ENCODE measurements at places on chromosomes 12 and 14.
A peak's percentile ranks its signal among the peaks of the same experiment; 100 is the strongest.

- no peak overlapping the region for H3K27ac ChIP-seq
- H3K4me3 ChIP-seq, result no peak overlapping the region
- no peaks in the 10 kb centered on the region for H3K4me1 ChIP-seq
- no peak for DNase-seq
These were observed 21.1 kb downstream of the KRT18 start for GRCh38 chr12:52969828-52970569.

GRCh38 chr14:84036840-84037239 is 1493.1 kb upstream of the FLRT2 start:
- H3K27me3 ChIP-seq, result no peaks in the 10 kb centered on the region
- peaks cover 12% of the 10 kb centered on the region for H3K4me1 ChIP-seq
- no peak overlapping the region for H3K4me3 ChIP-seq
- no peak for DNase-seq
- peak overlapping the region; percentile 73 for H3K27ac ChIP-seq
- no peaks in the 10 kb centered on the region for H3K36me3 ChIP-seq

- no peak overlapping the region for H3K27ac ChIP-seq
- no peak overlapping the region for H3K4me3 ChIP-seq
- H3K4me1 ChIP-seq, result peaks cover 23% of the 10 kb centered on the region
- peak; percentile 33 for DNase-seq
- H3K27me3 ChIP-seq, result no peaks in the 10 kb centered on the region
- peaks cover 15% of the 10 kb centered on the region for H3K36me3 ChIP-seq
These were observed 128.9 kb downstream of the NCOR2 start for GRCh38 chr12:124438437-124439056.

GRCh38 chr12:112480931-112481330 is 62.2 kb downstream of the PTPN11 start:
- H3K4me3 ChIP-seq, result no peak overlapping the region
- H3K27ac ChIP-seq, result no peak overlapping the region
- H3K4me1 ChIP-seq, result no peaks in the 10 kb centered on the region
- DNase-seq, result no peak
- H3K27me3 ChIP-seq, result no peaks in the 10 kb centered on the region

DNA sequence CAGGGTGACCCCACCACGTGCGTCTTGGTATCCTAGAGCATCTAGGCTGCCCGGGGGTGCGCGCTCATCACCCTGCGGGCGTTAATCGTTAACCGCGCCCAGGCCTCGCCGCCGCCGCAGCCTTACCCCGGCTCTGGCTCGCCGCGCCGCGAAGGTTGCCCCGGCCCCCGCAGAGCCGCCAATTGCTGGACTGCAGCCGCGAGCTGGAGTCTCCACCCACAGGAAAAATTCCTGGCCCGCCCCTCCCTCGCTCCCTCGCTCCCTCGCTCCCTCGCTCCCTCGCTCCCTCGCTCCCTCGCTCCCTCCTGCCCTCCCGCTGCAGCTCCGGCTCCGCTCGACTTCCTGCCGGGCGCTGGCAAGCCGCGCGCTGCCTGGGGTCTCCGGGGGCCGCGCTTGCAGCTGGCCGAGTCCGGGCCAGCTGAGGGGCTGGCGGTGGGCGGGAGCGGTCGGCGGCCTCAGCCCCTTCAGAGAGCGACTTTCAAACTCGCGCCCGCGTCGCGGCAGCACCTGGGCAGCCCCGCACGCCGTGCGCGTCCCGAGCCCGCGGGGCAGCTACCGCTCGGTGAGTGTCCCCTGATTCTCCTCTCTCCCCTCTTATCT is at the start of gene PLEKHG3:
PLEKHG3 (plus strand) TSS at position 282 of the 600 bp plus-strand sequence. CDS start 23,208 bp downstream, outside the sequence.
- DNase-seq, result peak; percentile 59
- H3K4me3 ChIP-seq, result peak within 1 kb of the TSS; percentile 67
- no peaks in the 10 kb centered on the region for H3K36me3 ChIP-seq

DNA sequence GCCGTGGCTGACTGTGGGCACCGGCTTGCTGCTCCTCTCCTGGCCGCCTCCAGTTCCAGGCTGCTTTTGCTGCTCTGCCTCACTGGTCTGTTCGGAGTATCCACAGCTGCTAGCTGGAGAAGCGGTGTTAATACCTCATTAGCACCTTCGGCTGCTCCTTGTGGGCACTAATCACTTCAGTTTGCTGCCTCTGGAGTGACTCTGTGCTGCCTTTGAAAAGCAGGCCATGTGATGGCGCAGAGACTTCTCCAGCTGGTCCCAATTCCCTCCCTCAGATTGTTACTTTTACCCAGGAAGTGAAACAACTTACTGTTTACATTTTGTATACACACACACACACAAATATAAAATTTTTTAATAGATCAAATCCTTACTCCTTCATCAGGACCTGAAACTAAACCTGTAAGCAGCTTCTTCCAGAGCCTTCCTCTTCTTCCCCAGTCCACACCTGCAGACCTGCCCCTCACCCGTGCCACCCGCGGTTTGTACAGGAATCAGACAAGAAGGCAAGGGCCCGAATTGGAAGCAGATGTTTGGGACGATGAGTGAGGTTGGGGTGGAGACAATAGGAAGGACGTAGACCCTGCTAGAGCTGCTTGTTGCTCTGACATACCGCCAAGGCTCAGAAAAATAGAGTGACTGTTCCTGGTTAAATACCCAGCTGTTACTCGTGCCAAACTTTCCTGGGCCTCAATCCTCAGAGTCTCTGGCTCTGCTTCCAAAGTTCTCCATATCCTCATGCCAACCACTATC is 41.5 kb upstream of the LTBP2 start:
- peaks cover 10% of the 10 kb centered on the region for H3K36me3 ChIP-seq
- no peak overlapping the region for H3K27ac ChIP-seq
- DNase-seq, result no peak
- peaks cover 20% of the 10 kb centered on the region for H3K4me1 ChIP-seq

- DNase-seq, result no peak
- no peak overlapping the region for H3K27ac ChIP-seq
- H3K27me3 ChIP-seq, result no peaks in the 10 kb centered on the region
- H3K4me3 ChIP-seq, result no peak overlapping the region
These were observed 61.0 kb downstream of the SRGAP1 start for GRCh38 chr12:63905544-63905943.
